ENCODE measurements at places on chromosomes 6 and 20.

DNA sequence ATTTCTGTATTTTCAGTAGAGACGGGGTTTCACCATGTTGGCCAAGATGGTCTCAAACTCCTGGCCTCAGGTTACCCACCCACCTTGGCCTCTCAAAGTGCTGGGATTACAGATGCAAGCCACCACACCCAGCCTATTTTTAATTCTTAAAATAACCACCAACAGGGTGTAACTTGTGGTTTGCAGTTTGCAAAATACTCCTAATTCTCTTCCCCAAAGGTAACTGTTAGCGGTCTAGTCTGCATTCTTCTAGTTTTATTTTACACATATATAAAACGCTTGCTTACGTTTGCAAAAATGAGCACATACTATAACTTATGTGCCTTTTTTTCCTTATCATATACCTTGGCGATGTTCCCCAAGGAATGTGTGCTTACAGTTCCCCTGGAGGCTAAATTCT, 25.6 kb upstream of the CHMP4B start:
- no peak for DNase-seq

DNA sequence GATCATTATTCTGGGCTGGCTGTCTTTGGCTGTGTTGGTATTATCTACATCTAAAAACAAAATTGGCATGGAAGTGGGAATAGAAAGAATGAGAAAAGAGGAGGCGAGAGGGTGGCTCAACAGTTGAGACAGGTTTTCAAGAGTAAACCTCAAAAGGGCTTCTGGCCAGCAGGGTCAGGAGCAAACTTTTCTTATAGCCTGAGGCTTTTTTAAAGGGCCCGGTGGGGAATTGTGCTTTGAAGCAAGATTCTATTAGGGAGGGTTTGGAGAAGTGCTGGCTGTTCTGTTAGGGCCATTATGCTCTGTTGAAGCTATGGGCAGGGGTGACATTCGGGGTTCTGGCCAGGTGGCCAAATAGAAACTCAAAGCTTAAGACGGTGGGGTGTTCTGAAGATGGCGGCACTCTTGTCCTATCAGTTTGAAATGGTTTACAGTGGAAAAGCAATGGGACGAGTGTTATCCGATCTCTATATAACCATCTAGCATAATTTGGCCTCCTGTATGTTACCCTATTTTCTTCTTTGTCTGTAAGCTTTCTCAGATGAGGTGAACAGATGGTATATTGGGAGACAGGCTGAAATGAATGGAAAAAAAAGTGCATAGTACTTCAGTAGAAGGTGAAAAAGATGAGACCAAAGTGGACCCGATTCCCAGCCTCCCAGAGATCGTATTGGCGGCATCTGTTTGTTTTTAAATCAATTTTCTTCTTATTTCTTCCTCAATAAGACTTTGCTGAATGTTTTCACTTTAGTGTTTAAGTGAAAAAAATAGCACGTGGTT, 132.1 kb upstream of the CNR1 start:
- DNase-seq, result no peak

- no peak for DNase-seq
These were observed 16.2 kb upstream of the MRPS18A start for GRCh38 chr6:43703512-43704429.

DNA sequence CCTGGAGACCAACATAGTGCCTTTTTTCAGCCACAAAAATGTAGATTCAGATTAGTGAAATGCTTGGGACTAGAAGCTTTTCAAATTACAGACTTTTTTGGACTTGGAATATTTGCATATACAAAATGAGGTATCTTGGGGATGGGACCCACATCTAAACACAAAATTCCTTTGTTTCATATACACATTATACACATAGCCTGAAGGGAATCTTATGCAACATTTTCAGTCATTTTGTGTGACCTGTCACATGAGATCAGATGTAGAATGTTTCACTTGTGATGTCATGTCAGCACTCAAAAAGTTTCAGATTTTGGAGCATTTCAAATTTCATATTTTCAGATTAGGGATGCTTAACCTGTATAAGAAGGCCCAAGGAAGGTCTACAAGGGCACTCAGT, 44.5 kb upstream of the ALDH8A1 start:
- DNase-seq, result no peak

DNA sequence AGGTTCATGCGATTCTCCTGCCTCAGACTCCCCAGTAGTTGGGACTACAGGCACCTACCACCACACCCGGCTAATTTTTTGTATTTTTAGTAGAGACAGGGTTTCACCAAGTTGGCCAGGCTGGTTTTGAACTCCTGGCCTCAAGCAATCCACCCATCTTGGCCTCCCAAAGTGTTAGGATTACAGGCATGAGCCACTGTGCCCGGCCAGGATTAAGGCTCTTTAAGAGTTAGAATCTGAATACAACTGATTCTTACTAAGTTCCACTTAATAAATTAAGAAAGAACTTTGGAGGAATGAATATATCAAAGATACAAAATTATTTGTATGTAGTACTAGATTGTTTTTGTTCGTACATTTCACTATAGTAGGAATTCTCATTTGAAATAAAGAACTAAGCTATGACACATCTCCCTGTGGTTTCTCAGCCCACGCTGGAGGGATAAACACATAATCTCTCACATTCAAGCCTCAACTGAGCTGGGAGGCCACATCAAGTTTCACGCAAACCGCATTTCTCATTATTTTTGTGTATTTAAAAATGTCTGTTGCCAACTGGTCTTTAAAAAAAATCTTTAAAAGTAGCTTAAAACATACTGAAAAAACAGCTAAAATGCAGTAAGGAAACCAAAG, 34.2 kb downstream of the DTNBP1 start:
- DNase-seq, result peak; percentile 71

DNA sequence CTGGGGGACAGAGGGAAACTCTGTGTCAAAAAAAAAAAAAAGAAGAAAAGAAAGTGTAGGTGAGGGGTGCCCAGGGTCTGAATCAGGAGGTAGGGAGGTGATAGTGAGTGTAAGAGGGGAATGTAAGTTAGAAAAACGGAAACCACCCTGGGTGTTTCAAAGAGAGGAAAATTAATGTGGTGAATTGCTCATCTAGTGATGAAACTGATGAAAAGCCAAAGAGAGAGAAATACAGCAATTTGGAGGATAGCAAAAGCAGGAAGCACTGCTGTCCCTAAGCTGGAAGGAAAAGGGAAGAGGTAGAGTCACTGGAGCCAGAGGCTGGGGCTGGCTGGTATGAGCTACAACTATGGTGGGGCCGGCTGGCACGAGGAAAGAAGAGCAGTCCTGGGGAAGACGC, 85.0 kb upstream of the CEP85L start:
- no peak for DNase-seq
